Kidney tubule cell (primary cell): ENCODE measurements at places on chromosomes 3 and 15.

- peak; percentile 87 for DNase-seq
Observed at GRCh38 chr3:159711560-159712333, 276.9 kb upstream of the IL12A start.

GRCh38 chr15:72285402-72285801 is 13.0 kb upstream of the PARP6 start:
- DNase-seq: no peak

DNA sequence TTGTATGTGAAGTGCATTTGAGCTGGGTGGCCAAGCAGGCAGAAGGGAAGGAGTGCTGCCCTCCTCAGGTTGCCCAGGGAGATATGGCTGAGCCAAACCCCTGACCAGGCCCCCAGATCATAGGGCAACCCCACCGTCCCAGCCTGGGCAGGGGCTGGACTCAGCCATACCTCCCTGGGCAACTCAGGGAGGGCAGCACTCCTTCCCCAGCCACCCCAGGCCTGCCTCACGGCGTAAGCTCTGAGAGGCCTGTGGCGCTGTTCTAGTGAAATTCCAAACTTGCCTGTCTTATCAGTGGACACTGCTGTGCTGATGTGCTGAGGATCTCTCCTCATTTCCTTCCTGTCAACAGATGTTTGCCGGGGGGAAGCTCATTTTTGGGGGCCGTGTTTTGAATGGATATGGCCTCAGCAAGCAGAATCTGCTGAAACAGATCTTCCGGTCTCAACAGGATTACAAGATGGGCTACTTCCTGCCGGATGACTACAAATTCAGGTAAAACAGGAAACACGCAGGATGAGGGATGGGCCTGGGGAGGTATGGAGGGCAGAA is 57.6 kb upstream of the FGD5 start:
- no peak for DNase-seq

- no peak for DNase-seq
Observed at GRCh38 chr15:72751751-72752455, 31.7 kb downstream of the ADPGK start.

GRCh38 chr3:35565048-35565447 is 74.3 kb upstream of the ARPP21 start:
- DNase-seq: no peak

GRCh38 chr15:65512807-65513416 is 4.6 kb downstream of the DPP8 start:
- no peak for DNase-seq

GRCh38 chr15:78873793-78874765 is 1.4 kb downstream of the MORF4L1 start:
- peak; percentile 49 for DNase-seq

DNA sequence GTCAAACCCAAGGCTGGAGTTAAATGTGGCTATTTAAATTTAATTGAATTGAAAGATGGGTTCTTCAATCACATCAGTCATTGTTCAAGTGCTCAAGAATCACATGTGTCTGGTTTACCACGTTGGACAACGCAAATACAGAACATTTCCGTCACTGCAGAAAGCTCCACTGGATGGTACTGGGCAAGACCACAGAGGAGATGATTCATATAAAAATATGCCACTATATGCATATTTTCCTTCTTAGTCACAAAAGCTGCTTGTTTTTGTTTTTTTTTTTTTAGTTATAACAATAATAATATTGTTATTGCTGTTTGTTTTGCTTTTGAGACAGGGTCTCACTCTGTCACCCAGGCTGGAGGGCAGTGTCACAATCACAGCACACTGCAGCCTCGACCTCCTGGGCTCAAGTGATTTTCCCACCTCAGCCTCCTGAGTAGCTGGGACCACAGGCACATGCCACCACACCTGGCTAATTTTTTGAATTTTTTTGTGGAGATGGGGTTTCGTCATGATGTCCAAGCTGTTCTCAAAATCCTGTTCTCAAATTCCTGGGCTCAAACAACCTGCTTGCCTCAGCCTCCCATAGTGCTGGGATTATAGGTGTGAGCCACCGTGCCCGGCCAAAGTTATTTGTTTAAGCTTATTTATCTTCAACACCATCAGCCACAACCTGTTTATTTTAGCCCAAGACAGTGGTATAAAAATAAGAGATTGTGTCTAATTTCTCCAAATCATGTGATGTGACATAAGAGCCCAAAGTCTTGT is 19.4 kb downstream of the RTP3 start:
- DNase-seq: peak; percentile 80

DNA sequence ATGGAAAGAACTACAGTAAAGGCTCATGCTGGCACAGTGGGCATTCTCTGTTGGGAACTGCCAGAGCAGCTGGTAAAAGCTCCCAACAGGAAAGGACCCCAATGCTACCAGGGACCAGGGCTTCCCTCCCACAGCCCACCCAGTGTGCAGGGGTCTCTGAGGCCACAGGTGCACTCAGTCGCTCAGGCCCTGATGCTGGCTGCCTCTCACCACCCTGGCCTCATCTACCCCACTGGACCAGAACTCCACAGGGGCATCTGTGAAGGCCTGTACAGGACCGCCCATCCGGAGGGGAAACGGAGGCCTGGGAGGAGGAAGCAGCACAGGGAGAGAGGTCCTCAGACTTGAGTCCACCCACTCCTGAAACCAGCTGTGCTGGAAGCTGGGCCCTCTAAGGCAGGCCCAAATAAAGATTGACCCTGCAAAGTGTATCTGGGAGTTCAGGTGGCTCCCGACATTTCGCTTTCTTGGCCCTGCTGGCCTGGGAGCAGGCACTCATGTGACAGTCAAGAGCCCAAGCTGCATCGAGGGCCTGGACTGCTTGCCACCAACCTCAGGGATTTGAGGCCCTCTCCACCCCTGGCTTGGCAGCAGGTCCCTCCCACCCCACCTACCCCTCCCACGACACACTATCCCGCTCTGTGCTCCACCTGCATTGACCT is 12.7 kb downstream of the KLF15 start:
- no peak for DNase-seq

DNA sequence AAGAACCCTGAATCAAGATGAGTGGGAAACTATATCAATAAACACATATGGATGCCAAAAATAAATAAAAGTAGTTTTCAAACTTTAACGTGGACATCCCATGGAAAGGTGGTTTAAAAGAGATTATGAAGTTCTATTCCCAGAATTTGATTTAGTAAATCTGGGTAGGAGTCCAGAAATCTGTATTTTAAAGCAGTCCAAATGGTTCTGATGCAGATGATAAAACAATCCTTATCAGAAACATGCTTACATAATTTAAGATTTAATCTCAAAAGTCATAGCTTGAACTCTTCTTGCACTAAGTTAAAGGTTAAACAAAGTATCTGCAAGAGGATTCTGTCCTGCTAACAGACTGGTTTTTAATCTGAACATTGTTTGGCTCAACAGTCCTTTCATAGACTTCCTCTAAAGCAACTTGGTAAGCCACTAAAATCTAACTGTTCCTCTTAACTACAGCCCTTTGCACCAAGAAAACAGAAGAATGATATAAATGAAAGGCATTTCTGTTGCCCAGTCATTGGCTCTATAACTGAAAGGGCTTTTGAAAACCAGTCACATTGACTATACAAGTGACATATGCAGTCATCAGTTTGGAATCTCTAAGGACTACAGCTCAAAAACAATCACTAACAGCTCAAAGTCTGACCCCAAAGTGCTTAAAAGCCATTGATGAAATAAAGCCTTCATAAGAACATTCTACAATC is 23.4 kb upstream of the MAP4 start:
- DNase-seq: peak; percentile 93

DNA sequence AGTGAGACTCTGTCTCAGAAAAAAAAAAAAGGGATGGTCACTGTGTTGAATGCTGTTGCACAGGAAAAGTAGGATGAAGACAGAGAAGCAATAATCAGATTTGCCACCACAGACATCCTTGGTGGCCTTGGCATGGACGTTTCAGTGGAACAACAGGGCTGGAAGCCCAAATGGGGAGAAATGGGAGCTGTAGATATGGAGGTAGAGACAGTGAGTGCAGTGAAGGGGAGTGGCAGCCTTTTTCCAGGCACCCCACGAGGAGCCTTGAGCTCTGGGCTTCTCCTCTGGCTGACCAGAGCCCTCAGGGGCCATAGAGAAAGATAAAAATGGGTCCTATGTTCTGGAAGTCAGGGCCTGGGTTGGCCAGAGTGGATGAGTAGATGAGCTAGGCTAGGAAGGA is 12.3 kb upstream of the DOCK3 start:
- DNase-seq: no peak

GRCh38 chr3:144055604-144056003 is 84.0 kb downstream of the DIPK2A start:
- peak; percentile 46 for DNase-seq

GRCh38 chr15:36414670-36415069 is 164.8 kb upstream of the CDIN1 start:
- DNase-seq: peak; percentile 63

GRCh38 chr3:76345878-76346277 is 560.5 kb upstream of the ZNF717 start:
- no peak for DNase-seq

DNA sequence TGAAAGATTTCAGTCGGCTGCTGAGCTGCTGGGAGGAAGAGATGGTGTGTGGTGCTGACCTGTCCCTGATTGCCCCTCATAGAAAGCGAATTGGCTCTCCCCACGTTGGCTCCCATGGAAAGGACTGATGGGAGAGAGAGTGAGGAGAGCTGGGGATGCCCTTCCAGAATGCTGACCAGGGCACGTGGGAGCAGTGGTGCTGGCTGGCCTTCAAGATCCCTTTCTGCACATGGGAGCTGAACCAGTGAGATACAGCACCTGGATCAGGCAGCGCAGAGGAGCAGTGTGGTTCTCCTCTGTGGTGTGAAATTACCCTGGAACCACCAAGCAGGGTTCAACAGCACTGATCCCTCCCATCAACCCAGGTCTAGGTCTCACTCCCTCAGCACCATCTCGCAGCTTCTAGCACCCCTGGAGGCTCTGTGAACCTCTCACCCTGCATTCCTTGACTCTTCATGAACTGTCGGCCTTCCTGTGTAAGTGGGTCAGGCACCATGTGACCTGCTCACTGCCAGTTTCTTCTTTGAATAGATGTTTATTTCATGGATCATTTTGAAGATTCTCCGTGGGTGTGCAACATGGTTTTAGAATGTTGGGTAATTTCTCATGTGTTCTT is 55.7 kb downstream of the CACNA1D start:
- no peak for DNase-seq
